Stimulated activated CD8-positive, alpha-beta memory T cell treated with anti-CD3 and anti-CD28 coated beads, Interleukin-4, amount 100 ng/mL, for 4 hours (primary cell): ENCODE measurements at places on chromosomes 3 and 15.

DNA sequence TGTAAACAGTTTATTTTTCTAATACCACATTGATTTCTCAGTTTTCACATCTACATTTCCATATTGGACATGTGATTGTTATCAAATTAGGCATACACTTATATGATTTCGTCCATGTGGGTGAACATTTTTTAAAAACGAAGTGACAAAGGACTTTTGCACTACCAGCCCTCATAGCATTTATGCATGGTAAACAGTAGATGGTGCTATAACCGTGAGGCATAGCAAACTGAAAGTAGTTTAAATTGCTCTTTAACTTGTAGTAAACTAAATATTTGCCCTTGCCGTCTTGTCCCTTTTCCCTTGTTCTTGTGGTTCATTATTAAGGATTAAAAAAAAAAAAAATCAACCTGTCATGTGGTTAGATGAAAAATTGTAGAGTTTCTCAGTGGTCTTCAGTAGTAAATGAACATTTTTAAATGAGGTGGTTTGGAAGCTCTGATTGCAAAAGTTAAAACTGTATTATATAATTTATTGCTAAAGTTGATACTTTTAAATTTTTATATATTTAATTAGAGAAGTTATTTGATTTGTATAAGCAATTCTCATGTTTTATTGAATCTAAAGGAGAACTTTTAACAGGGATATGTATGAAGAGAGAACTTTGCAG, 24.0 kb downstream of the STX19 start:
- DNase-seq = no peak

- DNase-seq = no peak
These were observed 258.3 kb downstream of the IL5RA start for GRCh38 chr3:2851835-2852234.

DNA sequence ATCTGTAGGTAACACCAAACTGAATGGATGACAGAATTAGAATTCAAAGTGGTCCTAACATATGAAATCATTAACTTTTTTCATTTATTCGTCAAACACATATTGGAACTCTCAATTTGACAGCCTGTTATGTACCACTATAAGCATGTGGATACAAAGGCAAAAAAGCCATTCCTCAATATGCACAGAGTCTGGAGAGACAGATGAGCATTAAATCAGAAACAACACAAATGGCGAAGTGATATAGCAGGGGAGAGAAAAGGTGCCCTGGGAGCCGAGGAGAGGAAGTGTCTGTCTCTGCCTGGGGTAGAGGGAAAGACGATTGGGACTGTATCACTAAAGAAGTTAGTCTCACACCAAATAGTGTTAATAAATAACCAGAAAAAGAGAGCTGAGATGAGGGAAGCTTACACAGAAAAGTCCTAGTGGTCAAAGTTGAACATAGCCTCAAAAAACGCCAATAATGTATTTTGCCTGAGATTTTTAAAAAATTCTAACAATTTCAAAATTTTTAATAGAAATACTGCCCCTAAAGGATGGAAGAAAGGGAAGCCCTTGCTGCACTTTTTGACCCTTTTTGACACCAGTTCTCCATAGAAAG, 417.5 kb downstream of the TUSC7 start:
- DNase-seq = no peak

- DNase-seq = no peak
These were observed 89.1 kb downstream of the MME start for GRCh38 chr3:155169197-155169596.

DNA sequence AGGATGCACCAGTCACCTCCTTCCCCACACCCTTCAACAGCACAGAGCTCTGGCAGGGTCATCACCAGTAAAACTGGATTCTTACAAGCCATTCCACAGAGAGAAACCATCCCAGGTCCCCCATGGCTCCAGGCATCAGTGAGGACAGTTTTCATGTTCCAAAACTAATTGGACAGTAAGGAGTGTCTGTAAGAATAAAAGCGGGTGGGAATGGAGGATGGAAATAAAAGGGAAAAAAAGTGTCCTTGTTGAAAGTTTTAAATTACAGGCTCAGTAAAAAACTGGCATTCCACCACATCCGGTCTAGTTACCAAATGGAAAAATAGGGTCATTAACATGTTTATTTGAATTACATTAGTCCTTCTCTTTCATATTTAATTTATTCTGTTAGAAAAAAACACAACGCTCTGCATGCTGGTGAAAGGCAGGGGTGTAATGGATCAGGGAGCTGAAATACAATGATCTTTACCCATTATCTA, 117.4 kb downstream of the TIGIT start:
- no peak for DNase-seq
